Activated naive CD8-positive, alpha-beta T cell treated with anti-CD3 and anti-CD28 coated beads, Interleukin-2, amount 10 ng/mL, durations not matched to agents 7 days and 5 days (primary cell): ENCODE measurements at places on chromosomes 7 and 10. TPM values are rescaled to one million over a fixed set of nuclear protein-coding genes. Genes with fewer than 3 reads are reported as not detected.

Gene CHST15
- total RNA-seq = 0.60 TPM

Gene SEC61A2
- total RNA-seq = 13.2 TPM

Gene POU6F2
- 0.19 TPM for total RNA-seq

Gene CXCL12
- total RNA-seq = not detected

Gene SLC25A28
- 77.2 TPM for total RNA-seq

Gene GDF2
- total RNA-seq = not detected

Gene SPDYE2B
- total RNA-seq = not detected

Gene OR9A2
- total RNA-seq = not detected

Gene CCSER2
- 92.7 TPM for total RNA-seq

Gene HOGA1
- total RNA-seq = not detected

Gene EIF3B
- total RNA-seq = 152 TPM

Gene IL15RA
- 21.3 TPM for total RNA-seq

Gene MEOX2
- not detected for total RNA-seq

Gene AKR1B15
- not detected for total RNA-seq

Gene CYP3A5
- total RNA-seq = not detected

Gene GPAM
- 7.5 TPM for total RNA-seq

Gene PBLD
- total RNA-seq = 1.9 TPM

Gene AGK
- total RNA-seq = 40.3 TPM

Gene LHFPL3
- not detected for total RNA-seq

Gene C7orf57
- 0.40 TPM for total RNA-seq

Gene TMEM213
- total RNA-seq = not detected

Gene ITGB8
- not detected for total RNA-seq

Gene GFRA1
- not detected for total RNA-seq

Gene AKR1C1
- total RNA-seq = 1.0 TPM

Gene INSYN2A
- total RNA-seq = not detected

Gene RAB19
- 9.1 TPM for total RNA-seq

Gene CALCR
- total RNA-seq = not detected

Gene RNLS
- total RNA-seq = 5.2 TPM

Gene TMEM184A
- not detected for total RNA-seq
